ENCODE measurements at places on chromosomes 2 and 18.

DNA sequence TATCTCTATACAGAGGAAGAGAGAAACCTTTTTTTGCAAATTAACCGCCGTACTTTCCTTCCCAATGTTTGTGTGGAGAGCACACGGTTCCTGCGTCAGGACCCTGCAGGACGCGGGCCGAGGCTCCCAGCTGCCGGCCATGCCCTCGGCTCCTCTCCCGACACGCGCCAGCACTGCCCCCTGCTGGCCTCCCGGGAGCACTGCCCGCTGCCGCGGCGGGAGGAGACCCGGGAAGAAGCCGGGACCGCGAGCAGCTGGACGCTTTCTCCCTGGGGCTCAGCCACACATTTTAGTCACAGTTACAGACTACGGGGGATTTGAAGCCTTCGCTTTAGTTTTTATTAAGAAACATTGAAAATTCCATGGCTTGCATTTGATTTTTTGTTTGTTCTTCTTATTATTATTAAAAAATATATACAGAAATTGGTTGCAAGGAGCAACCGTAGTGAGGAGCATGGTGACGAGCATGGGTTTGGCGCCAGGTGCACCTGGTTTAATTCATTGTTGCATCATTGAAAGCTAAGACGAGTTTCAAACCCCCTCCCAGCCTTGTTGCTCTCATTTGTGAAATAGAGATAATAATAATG lies 401.2 kb downstream of the GALR1 start:
- DNase-seq = peak; percentile 69

DNA sequence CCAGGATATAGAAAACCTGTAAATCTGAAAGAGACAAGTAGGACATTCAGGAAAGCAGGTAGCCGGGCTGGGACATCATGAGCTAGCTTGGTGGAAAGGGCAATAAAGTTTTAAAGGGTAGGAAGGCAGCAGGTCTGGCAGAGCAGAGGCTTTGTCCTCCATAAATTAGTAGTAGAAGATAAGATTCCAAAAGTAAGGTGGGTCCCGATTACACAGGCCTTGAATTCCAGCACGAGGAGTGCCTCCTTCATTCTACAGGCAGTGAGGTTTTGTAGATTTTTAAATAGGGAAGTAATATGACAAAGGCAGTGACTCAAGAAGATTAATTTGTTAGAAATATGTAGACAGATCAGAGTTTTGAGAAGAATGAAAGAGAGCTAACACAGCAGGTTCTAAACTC lies 160.7 kb downstream of the DTNB start:
- no peak for DNase-seq

DNA sequence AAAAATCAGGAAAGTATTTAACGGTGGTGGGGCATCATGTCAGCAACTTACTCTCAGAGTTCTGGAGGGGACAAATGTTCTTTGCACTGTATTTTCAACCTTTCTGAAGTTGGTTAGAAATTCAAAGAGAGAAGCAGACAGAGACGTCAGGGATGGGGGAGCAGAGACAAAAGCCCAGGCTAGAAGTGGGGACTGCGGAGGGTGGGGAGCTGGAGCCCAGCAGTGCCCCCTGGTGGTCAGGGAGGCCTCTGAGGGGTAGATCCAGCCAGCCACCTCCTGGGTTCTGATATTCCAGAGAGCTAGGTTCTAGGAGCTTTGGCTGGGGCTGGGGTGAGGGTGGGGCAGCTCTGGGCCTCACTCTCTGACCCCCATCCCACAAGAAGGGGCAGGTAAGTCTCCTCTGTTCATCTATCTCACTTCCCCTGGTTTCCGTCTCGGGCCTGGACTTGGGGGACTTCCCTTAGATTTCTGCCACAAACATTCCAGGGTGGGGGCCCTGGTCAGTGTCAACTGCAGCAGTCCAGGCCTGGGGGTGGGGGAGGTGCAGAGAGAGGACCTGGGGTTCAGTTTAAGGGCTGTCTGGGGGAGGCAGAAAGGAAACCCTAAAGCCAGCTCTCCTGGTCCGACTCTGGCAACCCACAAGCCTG lies 8.9 kb downstream of the TNS1 start:
- DNase-seq = peak; percentile 23

- no peak for DNase-seq
Observed at GRCh38 chr2:37575780-37576179, 95.7 kb downstream of the CDC42EP3 start.

- no peak for DNase-seq
Observed at GRCh38 chr2:187477051-187477450, 29.0 kb upstream of the CALCRL start.

- DNase-seq = no peak
Observed at GRCh38 chr2:9558948-9559381, 3.3 kb upstream of the ADAM17 start.

GRCh38 chr2:83015035-83015715 lies 1443.9 kb downstream of the SUCLG1 start:
- no peak for DNase-seq

GRCh38 chr18:9732031-9732430 lies 23.9 kb downstream of the RAB31 start:
- DNase-seq = no peak

GRCh38 chr2:161388146-161388779 lies 27.8 kb upstream of the TBR1 start:
- DNase-seq = no peak

DNA sequence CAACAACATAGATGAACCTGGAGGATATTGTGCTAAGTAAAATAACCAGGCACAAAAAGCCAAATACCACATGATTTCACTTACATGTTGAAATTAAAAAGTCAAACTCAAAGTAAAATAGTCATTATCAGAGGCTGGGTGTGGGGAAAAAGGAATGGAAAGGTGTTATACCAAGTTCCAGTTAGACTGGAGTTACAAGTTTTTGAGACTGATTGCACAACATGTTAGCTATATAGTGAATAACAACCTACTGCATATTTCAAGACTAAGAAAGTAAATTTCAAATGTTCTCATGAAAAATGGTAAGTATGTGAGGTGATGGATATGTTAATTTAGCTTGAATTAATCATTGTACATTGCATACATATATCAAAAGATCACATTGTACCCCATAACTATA lies 116.8 kb upstream of the HNMT start:
- DNase-seq = no peak

DNA sequence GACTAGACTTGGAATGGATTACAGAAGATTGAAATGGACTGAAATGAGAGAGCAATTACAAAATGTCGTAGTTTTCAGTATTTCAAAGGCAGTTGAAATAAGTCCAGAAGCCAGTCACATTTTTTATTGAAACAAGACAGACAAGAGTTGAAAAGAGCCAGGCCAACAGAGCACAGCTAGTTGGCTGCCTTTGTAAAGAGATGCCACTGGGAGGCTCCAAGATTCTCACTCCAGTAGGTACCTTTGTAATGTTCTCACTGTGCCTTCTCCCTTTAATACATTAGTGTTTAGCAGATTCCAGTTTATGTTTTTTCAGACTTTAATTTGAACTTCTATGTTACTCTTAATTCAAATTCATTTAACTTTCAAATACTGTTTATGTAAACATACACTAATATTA lies 234.8 kb downstream of the DSEL start:
- DNase-seq = no peak

GRCh38 chr2:207956771-207957170 lies 68.6 kb downstream of the PLEKHM3 start:
- no peak for DNase-seq

- no peak for DNase-seq
Observed at GRCh38 chr2:149029307-149029965, 9.1 kb upstream of the LYPD6B start.

DNA sequence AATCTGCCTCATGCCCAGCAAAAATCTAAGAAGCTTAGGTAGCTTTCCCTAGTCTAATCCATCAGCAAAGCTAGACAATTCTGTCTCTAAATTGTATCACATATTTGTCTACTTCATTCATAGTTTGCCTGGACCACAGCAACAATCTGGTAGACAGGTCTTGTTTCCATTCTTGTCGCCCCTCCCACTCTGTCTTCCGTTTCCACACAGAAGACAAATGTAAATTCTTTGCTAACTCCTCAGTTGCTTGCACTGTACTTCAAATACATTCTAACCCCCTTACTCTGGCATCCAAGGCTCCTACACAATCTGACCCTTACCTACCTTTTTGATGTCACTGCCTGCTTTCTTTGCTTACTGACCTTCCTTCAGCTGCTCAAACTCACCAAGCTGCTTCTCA lies 40.1 kb downstream of the THUMPD2 start:
- no peak for DNase-seq

DNA sequence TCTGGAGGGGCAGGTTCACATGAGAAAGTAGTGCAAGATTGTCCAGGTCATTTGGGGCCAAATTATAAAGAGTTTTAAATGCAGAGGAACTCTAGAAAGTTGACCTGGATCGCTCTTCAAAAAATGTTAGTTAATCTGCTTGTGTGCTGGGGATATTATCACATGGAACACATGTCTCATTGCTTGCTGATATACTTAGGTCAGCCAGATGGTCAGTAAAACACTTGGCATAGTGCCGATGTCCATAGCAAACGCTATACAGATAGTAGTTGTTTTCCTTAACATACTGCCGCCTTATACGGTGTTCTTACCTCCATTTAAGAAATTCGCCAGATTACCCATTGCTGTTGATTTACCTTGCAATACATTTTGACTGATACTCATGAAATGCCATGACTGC lies 103.4 kb upstream of the CWC22 start:
- no peak for DNase-seq

DNA sequence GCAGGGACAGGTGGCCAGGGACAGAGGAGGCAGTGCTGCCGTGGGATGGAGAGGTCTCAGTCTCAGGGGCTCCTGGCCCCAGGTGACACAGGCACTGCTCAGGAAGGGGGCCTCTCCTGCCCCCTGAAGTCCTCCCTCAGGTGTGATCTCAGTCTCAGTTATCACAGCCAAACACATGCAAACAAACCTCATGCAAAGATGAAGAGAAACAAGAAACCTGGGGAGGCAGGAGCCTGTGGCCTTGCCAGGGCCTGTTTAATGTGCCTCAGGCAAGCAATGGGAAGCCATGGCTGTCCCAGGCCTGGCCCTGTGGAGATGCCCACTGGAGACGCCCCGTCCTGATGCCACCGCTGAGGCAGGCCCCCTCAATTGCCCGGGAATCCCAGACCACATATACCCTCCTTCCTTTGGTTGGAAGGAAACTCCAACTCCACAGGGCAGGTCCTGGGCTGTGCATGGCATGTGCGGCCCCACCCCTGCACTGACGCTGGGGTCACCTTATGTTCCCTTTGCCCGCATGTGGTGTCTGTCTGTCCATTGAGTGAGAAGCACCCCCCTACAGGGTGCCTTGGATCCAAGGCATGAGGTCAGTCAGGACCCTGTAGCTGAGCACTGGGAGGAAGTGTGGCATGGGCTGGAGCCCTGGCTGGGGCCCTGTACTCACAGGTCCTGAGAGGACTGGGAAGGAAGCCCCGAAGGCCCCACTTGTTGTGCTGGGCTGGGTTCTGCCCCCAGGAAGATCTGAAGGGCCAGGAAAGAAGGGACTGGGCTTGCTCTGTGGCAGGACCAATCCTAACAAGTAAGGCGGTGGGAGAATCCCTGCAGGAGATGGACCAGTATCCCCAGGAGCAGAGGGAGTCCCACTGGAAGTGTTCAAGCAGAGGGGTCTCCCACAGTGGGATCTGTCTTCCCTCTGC lies 68.8 kb upstream of the RAB6C start:
- DNase-seq = no peak

DNA sequence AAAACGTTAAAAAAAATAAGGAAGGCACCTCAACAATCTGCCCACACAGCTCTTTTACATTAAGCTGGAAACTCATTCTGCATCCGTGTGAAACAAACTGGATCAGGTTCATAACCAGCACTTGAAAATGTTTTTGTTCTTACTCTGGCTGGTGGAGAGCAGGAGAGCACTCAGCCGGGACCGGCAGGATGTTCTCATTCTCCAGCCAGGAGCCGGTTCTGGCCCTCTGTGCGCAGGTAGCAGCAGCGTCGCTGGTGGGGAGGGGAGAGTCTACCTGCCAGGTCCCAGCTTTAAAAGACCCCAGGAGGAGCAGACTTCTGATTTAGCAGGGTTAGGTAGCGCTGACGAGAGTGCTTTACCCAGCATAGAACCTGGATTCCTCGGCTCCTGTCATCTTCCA lies 834.9 kb upstream of the SALL3 start:
- no peak for DNase-seq

DNA sequence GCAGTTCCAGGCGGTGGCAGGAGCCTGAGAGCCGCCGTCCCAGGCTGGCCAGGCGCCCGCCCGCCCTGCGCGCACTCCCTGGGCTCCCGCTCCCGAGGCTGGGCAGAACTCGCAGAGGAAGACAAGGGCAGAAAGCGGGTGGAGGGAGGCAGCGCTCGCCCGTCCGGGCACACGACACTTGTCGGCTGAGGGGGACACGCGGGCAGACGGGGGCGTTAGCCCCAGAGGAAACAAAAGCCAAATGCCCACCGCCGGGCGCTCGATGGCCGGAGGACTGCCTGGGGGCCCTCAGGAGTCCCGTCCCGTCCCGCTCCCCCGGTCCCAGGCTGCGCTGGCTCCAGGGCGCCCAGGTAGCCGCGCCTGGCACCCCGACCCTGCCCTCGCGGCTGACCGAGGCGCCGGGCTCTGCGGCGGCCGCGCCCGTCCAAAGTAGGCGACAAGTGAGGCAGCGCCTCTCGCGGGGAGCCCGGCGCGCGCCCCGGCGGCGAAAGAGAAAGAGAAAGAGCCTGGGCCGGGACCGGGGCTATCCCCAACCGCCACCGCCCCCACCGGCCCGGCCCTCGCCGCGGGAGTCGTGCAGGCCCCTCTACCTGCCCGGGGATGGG lies 491 bp downstream of the L3MBTL4 start:
- peak; percentile 56 for DNase-seq

GRCh38 chr2:28444956-28445355 lies 50.9 kb upstream of the PLB1 start:
- no peak for DNase-seq

DNA sequence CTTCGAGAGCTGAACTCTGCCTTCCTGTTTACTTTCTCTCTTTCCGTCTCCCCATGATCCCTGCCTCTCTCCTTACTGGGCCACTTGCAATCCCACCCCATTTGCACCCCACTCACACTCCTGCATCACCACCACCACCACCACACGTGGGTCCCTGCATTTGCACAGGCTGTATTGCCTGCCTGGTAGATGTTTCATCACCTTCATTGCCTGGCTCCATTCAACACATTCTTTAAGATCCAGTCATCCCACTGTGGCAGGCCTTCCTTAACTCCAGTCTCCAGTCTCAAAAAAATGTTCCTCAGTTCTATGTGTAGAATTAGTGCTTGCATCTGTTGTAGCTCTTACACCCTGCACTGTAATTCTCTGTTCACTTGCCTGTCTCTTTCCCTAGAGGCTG lies 13.9 kb downstream of the NOSTRIN start:
- no peak for DNase-seq
